Stimulated activated CD4-positive, alpha-beta T cell treated with anti-CD3 and anti-CD28 coated beads, Interleukin-4, amount 100 ng/mL, for 4 hours (primary cell): ENCODE measurements at places on chromosomes 11 and 22.

DNA sequence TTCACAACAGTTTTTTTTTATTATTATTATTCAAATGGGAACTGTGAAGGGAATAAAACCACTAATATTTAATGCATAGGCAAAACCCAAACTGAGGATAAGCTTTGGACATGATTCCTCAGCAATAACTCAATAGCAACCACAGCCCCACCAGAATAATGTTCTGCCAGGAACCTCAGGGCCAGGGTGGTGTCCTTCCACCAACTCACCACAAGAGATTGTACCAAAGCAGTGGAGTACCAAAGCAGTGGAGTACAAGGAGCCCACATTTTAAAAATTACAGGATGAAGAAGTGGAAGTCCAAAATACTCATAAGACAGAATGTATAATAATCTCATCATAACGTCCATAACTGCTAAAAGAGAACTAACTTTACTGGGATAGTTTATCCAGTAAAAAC lies 32.5 kb upstream of the FZD4 start:
- no peak for DNase-seq

GRCh38 chr22:47775686-47776085 lies 1013.2 kb downstream of the TBC1D22A start:
- DNase-seq = no peak

- no peak for DNase-seq
Measured at GRCh38 chr22:37734964-37735451, 38.2 kb downstream of the TRIOBP start.

DNA sequence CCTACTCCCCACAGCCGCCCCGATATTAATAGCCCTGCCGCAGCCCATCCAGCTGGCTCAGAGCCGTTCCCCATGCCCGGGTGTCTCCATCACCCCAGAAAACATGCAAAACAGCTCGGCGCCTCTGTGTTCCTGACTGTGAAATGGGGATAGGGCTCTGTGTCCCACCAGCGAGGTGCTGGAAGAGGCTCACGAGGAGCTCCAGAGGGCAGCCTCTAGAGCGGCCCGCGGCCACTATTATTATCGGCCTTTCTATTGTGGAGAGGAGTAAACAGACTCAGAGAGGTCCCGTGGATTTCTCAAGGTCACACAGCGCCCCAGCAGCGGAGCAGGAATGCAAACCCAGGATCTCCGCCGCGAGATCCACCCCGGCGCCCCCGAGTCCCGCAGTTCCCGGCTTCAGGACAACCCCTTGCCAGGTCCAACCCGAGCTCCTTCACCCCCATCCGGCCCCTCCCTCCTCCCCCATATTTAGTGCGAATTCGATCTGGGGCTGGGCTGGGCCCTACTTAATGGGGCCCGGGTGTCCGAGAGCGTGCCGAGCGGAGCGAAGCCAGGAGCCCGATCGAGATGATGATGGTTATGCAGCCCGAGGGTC lies at the start of gene ACTN3:
TSS of gene ACTN3 (plus strand) at position 536 of the 598 bp plus-strand sequence. CDS start at position 571, 35 bp downstream.
- DNase-seq = no peak

DNA sequence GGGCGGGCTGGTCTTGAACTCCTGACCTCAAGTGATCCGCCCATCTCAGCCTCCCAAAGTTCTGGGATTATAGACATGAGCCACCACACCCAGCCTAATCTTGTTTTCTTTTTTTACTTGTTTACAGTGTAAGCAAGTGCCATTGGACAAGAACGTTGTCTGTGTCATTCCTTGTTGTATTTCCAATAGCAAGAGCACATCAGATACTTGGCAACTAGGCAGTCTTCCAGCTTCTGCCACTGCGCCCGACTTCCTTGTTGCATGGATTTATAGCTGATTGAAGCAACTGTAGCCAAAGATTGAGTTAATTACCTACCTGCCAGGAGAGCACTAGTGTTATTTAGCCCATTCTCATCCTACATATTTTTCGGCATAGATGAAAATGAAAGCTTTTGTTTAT lies 3.1 kb upstream of the SGSM3 start:
- no peak for DNase-seq

- DNase-seq = no peak
Measured at GRCh38 chr22:50446708-50447575, 27.9 kb downstream of the SBF1 start.

DNA sequence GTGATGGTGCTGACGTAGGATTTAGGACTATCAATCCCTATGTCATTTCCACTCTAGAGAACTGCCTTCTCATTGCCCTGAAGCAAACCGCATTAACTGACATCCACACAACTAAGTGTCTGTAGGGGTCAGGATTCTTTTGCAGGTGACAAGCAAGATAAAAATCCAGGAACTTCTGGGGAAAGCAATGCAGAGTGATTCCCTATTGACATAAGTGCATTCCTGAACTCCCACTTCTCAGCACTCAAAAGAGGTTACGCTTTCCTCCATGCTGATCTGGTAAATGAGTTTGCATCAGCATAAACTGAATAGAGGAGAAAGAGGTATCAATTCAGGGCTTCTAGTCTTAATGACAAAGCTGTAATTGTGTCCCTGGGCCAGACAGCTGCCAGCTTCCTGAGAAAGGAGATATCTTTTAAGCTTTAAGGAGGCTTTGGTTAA lies 224.6 kb upstream of the ISX start:
- DNase-seq = no peak

DNA sequence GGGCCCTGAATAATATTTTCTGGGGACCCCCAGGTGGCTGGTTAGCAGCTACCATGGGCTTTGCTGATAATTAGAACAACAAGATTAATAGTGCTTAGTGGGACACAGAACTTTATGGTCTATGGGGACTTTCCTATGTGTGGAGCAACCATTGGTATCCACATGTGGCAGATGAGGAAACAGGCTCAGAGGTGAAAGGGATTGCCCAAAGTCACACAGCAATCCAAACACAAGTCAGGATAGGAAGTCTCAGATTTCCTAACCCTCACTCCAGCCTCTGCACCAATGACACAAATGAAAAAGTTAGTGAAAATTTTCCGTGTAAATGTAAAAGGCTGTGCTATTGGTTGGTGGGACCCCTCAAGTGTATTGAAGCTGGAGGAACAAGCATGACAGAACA lies 15.3 kb upstream of the SLCO2B1 start:
- DNase-seq = no peak

DNA sequence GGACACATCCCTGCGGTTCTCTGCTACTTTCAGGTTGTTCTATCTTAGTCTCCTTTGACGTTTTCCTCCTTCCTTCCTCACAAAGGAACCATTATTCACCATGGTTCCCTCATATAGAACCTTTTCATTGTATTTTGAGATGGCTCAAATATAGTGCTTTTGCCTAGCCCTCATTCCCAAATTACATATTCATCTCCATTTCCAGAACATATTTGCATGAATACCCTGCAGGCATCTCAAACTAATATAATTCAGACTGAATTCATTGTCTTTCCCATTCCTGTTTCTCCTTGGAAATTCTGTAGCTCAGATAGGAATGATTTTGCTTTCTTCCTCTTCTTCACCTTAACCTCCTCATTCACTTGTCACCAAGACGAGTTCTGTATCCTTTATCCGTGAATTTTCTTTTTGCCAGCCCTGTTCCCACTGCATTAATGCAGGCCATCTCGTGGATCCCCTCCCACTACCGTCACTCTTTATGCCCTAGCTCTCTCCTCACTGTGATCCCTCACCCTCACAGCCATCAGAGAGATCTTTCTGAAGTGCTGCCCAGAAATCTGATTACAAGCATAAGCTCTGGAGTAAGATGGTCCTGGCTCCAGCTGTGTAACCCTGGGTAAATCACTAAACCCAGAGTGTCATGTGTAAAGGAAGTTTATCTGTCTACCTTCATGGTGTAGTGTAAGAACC lies 23.3 kb downstream of the PIWIL4 start:
- no peak for DNase-seq

GRCh38 chr11:68673306-68673945 lies 10.9 kb upstream of the GAL start:
- no peak for DNase-seq

DNA sequence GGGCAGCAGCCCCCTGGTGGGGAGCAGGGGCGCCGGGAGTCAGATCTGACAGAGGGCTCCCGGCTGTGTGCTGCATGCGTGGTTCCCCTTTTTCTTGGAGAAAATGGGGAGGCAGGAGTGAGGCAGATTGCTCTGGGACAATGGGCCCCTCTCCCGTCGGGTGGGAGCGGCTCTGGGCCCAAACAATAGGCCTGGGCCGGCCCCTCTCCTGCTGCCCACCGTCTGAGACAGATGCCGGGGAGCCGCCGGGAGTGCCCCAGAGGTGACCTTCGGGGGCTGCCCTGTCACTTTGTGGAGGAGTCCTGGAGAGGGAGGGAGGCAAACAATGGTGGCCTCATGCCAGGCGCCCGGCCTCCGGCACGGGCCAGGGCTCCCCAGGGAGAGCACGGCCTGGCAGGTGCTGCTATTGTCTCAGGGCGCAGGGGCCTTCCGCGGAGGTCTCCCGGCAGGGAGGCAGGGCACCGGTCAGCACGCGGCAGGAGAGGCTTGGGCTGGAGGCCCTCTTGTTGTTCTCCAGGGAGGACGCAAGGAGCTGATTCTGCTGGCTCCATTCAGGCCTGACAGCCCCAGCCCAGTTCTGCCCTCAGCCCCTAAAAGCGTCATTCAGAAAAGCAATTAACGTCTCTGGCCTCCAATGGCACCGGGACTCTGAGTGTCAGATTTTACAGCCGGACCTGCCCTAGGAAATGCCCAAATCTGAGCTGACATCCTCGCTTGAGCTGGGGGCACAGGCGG lies 44.8 kb downstream of the SMIM38 start:
- DNase-seq = no peak

DNA sequence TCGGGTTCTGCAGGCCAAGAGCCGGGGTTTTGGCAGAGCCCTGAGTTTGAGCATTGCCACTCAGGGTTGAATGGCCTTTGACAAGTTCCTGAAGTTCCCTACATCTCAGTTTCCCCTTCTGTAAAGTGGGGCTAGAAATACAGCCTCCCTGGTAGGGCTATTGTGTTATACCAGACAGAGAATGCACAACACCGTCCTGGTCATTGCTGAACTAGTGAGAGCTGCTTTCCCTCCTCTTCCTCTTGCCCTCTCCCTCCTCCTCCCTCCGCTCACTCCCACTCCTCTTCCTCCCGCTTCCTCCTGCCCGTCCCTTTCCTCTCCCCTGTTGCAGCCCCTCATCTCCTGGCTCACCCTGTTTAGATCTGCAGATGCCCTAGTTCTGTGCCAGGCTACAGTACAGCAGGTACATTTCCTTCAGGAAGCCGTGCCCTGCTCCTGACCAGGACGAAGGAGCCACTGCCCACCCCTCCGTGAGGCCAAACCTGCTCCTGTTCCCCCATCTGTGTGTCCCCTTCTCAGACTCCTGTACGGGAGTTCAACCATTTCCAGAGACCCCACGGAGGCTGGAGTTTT lies 91.5 kb upstream of the SHANK2 start:
- no peak for DNase-seq

DNA sequence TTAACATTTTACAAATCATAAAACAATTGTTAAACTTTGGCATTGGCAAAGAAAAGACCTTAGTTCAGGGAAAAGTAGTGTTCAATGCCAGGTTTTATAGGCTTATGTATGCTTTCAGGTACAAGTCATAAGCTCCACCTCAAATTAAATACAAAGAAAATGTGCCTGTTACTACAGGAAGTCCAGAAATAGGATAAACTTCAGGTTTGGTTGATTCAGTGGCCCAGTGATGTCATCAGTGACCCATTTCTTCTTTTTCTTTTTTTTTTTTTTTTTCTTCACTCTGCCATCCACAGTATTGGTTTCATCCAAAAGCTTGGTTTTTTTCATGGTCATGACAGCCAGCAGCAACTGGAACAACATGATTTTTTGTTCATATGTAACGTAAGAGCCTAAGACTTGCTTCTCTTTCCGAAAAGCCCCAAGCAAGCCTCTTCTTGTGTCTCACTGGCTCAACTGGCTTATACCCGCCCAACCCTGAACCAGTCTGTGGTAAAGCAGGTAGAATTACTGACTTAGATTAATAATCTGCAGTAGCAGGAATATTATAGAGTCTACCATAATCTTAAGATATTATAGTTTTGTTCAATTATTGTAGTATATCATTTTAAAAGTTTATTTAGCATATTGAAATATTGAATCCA lies 46.2 kb downstream of the TTC17 start:
- DNase-seq = no peak

- DNase-seq = no peak
Measured at GRCh38 chr22:50074551-50075530, 10.4 kb downstream of the MLC1 start.

DNA sequence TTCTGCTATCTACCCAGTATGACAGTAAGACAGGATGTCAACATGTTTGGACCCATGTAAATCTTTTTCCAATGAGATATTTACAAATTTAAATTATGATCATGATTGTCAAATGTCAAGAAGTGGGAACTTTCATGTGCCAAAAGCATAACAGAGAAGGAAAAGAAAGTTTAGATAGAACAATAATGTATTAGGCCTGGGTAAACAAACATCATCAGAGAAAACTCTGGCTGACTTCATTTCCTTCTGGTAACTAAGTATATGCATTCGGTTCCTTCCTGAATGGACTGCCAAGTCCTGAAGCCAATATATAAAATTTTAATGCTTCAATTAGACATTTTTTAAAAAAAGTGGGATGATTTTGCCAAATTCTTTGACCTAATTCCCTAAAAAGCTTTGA lies 16.5 kb downstream of the RNF141 start:
- DNase-seq = no peak

GRCh38 chr11:118211006-118211405 lies 13.8 kb downstream of the JAML start:
- no peak for DNase-seq

DNA sequence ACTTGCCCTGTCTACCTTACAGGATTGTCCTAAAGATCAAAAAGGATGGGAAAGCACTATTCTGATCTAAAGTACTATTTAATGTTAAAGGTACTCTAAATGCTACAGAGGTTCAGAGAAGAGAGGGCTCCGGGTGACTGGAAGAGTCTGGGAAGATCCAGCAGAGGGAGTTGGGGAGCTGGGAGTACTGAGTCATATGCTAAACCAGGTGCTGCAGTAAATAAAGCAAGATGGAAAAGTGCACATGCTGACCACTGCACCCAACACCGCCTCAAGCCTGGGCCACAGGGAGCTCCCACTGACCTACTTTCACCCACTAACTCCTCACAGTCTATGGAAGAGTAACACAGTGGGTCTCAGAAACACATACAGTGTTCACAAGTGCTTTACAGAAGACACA lies 49.3 kb downstream of the WT1 start:
- DNase-seq = no peak

DNA sequence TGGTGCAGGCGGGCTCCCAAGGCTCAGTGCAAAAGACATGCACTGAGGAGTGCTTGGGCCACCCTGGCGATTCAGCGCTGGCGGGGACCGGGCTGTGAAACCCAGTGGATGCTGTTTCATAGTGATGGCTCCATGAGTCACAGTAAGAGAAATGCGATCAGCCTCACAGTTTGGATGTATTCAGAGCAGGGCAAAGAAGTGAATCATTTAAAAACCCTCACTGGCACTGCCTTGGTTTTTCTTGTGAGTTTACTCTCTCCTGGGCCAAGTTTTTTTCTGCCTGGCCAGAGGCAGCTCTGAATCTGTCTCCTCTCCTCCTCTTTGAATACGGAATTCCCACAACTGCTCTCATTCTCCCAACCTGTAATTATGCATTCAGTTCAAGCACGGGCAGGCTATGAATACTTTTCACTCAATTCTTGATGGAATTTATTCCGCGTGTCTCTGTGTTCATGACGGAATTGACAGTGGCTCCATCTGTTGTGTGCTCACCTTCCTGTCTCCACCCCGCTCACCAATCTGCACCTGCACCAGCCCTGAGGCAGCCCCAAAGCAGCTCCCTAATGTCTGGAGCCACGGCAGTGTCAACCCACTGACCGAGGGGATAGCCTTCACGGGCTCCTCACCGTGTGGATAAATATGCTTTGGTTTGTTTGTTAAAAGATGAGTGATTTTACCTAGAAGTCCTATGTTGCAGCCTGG lies 14.9 kb downstream of the ADAMTS8 start:
- DNase-seq = no peak

- no peak for DNase-seq
Measured at GRCh38 chr11:121059605-121060004, 35.7 kb downstream of the TBCEL start.

GRCh38 chr22:49576241-49577141 lies 251.2 kb downstream of the BRD1 start:
- no peak for DNase-seq
